ENCODE measurements at places on chromosomes 16 and 17. TPM values are rescaled to one million over a fixed set of nuclear protein-coding genes. Genes with fewer than 3 reads are reported as not detected.

GRCh38 chr17:55444471-55445441 is 23.1 kb upstream of the MMD start:
- DNase-seq: no peak

GRCh38 chr16:68645494-68646388 is 631 bp downstream of the CDH3 start:
- no peak for DNase-seq

KRTAP1-1 gene
- polyA plus RNA-seq: not detected

DNA sequence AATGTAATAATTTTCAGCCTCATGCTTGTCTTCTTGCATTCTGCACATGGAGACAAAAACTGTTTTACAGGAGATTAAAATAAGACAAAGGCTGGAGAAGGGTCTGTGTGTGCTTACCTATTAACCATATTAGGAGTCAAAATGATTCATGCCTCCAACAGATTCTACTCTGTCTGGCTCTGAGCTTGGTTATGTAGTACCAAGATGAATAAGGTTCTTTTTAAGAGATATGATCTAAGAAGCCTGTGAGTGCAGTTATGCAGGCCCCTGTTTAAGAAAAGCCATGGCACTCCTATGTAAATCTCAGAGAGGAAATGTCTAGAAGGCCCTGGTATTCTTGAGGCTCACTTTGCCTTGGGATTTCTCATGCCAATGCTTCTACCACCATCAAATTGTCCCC is 486.6 kb upstream of the CDH11 start:
- DNase-seq: no peak

GRCh38 chr16:81583893-81584631 is 139.5 kb downstream of the CMIP start:
- DNase-seq: no peak

DNA sequence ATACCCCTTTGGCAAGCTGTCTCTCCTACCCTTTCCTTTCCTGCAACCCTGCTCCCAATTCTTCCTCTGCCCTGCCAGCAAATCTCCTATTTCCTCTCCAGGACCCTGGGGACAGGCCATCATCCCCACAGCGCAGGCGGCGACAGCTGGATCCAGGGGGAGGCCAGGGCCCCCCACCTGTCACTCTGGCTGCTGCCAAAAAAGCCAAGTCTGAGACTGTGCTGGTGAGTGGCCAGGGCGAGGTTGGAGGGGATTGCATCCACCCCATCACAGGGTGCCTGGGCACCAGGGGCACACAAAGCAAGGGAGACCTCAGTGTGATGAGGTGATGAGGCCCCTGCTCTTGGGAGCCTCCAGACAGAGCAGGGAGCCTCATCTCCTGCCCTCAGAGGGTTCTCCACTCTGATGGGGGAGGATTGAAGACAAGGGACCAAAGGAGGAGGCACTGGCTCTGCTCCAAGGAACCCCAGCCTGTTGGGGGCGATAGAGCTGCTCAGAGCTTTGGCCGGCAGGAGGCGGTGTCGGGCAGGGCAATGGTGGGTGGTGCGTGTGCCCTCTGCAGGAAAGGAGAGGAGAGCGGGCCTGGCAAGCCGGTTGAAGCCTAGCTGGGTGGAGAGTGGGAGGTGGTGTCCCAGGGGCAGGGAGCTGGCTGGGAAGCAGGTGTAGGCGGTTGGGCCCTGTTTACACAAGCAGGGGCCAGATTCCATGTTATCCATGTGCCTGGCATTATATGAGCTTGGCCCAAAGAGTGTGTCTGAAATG is 15.6 kb upstream of the PDK2 start:
- no peak for DNase-seq

VASN gene
- polyA plus RNA-seq: 30.0 TPM

GRCh38 chr16:61007694-61008093 is 1028.5 kb downstream of the CDH8 start:
- DNase-seq: no peak

DNA sequence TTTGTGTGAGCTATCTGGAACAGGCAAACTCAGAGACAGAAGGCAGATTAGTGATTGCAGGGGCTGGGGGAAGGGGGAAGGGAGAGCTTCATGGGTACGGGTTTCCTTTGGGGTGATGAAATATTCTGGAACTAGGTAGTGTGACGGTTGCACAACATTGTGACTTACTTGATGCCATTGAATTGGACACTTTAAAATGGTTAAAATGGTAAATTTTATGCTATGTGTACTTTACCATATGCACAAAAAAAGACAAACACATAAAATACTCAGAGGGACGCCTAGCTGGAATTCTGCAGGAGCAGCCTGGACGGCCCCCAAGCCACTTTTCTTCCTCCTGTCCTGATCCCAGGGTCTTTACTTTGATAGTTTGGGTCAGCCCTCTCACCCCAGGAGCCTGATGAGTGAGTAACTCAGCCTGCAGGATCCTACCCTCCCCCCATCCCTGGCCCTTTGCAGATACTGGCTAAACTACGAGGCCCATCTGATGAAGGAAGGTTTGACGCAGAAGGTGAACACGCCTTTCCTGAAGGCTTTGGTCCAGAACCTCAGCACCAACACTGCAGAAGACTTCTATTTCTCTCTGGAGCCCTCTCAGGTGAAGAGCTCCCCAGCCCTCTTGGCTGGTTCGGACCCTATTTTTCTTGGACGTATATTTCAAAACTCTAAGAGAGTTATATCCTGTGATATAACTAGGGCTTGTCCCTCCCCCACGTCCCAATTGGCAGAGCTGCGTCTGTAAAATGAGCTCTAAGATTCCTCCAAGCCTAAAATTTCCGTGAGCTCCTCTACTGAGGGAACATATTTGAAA is 7.8 kb downstream of the ADGRG3 start:
- DNase-seq: no peak

TP53TG3F gene
- not detected for polyA plus RNA-seq

TNFRSF13B gene
- polyA plus RNA-seq: not detected

CSNK2A2 gene
- 77.8 TPM for polyA plus RNA-seq

CAMTA2 gene
- 23.9 TPM for polyA plus RNA-seq

- DNase-seq: no peak
These were observed 30.8 kb downstream of the CDIP1 start for GRCh38 chr16:4507588-4508345.

TUBG2 gene
- 41.1 TPM for polyA plus RNA-seq

CYGB gene
- 10.4 TPM for polyA plus RNA-seq

TUBG1 gene
- polyA plus RNA-seq: 54.7 TPM

STAT5A gene
- polyA plus RNA-seq: 5.8 TPM

GRCh38 chr16:27712251-27712711 is 162.3 kb downstream of the KATNIP start:
- DNase-seq: no peak

DNA sequence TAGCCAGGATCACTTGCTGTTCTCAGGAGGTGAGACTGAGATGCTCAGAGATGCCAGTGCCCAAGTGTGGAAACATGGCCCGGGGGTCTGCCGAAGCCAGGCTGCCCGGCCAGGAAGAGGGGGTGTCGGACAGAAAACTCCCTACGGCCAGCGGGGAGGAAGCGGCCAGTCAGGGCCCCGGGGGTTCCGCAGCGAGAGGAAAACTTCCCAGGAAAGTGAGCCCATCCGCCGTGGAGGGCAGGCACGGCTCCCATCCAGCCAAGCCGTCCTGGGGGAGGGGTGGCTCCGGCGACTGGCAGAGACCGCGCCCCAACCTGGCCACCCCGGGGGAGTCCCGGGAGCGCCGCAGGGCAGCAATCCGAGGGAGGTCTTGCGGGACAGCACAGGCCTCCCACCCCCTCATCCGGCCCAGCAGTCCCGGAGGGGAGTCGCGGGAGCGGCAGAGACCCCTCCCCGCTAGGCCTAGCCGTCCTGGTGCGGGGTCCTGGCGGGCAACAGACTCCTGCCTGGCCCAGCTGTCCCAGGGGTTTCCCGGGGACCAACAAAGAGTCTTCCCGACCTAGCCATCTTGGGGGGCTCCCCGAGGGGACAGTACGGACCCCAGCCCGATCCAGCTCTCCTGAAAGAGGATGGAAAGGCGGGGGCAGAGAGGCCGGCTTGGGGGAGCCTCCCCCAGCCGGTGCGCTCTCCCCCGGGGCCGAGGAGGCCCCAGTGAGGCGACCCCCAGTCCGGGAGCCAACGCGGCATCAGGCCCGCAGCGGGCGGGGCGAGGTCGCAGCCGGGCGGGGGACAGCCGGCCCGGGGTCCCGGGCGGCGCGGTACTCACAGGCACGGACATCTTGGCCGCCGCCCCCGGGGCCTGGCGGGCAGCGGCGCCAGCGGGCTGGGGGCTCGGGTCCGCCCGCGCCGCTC is 13.8 kb upstream of the BCAR1 start:
- no peak for DNase-seq

- no peak for DNase-seq
These were observed 11.7 kb downstream of the ZG16B start for GRCh38 chr16:2841606-2842339.

GRB7 gene
- polyA plus RNA-seq: 32.3 TPM

GRCh38 chr16:25013751-25014499 is 1.2 kb downstream of the ARHGAP17 start:
- DNase-seq: no peak

GRCh38 chr17:57752031-57752905 is 7.2 kb upstream of the CCDC182 start:
- DNase-seq: no peak

Data from renal cortex interstitium (tissue), 15 donors.